ENCODE measurements at places on chromosomes 1 and 21.

GRCh38 chr1:9240914-9241820 lies 6.6 kb downstream of the H6PD start:
- DNase-seq, result no peak

- no peak for DNase-seq
Observed at GRCh38 chr1:157132111-157132510, 6.1 kb downstream of the ETV3 start.

GRCh38 chr21:41362605-41363369 lies 960 bp downstream of the MX2 start:
- no peak for DNase-seq

- no peak for DNase-seq
Observed at GRCh38 chr1:228267962-228268880, 60.4 kb downstream of the OBSCN start.

DNA sequence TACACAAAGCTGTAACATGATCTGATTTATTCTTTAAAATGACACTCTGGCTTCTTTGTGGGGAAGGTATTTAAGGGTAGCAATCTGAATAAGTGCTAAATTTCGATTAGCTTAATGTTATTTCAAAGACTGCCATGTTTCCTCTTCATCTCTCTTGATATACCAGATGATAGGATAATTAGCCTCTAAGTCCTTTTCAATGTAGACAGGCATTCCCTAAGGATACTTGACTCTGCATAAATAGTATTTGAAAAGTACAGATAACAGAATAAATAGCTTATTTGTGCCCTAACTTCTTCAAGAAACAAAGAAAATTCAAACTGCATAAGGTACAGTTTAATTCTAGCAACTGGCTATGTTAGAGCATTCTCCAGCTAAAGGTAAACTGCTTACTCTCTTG lies 46.2 kb downstream of the ARHGAP29 start:
- DNase-seq, result no peak

DNA sequence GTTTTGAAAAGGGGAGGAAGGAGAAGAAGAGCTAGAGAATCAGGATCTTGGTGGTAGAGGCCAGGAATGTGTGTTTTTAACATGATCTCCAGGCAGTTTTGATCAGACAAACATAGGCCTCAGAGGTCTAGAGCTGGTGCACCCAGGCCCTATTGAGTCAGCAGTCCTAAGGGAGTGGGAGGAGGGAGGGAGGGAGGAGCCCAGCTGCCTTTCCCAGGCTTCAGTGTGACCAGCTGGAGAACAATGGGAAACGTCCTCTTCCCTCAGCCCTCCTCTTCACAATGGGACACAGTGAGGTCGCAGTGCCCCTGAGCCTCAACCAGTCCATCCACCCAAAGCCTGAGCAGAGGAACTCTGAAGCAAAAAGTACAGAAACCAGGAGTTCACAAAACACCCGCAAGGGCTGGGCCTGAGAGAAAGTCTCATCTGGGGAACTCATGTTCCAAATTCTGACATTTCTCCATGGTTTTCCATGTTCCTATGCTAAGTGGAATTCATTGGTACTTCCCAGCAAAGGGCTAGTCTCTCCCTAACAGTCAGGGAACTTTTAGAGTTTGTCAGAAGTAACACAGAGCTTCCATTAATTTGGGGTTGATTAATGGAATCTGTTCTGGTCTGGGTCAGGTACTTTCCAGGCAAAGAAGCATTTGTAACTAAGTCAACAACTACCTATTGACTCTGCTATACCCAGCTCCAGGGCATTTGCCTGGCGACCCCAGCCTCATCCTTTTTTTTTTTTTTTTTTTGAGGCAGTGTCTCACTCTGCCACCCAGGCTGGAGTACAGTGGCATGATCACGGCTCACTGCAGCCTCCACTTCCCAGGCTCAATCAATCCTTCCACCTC lies 37.5 kb downstream of the ELAPOR1 start:
- DNase-seq, result no peak
